KBM-7 (cell line): ENCODE measurements at places on chromosomes 5 and 9.

DNA sequence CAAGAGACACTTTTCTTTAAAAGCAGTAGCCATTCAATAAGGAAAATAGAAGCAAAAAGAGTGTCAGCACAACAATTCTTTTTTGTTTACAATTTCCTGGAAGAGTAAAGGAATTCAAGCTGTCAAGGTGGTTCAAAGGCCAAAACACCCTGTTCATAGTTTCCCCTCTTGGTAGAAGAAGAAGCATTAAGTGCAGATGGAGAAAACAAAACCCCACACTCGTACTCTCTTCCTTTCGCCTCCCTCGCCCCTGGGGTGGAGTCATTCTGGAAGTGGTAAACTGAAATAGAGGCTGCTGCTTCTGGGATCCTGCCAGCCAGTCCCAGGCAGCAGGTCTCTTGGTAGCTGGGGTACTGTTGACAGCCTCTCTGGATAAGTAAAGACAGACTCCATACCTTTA, 105.0 kb downstream of the ANKRD55 start:
- no peak for DNase-seq

- DNase-seq = peak; percentile 25
Measured at GRCh38 chr9:93827545-93828330, 127.4 kb downstream of the BARX1 start.

DNA sequence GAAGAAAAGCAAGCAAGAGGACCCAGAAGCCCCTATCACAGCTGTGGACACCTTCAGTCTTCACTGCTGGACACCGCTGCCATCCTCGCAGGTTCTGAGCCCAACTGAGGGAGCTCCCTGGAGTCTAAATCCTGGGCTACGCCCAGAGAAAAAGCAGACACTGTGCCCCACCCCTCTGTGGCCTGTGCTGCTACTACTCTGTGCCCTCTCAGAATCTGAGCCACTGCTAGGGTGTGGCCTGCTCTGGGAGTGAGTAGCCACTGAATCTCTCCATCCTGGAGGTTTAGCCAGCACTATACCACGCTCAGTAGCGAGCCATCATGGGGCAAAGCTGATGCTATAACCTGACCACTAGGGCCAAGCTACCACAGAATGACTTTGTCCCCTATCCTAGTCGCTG, 338.2 kb downstream of the NPR3 start:
- no peak for DNase-seq

DNA sequence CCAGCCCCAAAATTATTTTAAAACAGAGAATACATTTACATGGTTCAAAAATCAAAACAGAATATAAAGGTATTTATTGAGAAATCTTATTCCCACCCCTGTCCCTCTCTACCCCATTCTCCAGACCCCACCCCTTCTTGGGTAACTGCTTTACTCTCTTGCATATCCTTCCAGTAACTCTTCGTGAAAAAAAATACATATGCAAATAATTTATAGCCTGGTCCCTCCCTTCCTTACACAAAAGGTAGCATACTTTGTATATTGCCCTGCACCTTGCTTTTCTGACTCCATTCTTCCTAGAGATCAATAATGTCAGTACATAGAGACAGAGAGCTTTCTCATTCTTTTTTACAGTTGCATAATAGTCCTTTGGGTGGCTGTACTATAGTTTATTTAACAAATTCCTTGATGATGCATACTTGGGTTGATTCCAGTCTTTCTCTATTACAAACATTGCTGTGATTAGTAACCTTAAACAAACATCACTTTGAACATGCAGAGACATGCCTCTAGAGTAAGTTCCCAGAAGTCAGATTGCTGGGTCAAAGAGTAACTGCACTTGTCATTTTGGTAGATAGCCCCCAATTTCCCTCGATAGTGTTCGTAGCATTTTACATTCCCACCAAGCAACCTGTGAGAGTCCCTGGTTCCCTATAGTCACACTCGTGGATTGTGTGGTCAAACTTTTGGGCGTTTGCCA, 47.9 kb downstream of the STOM start:
- peak; percentile 60 for DNase-seq

GRCh38 chr9:135644631-135645218, 5.4 kb upstream of the GLT6D1 start:
- DNase-seq = peak; percentile 31

GRCh38 chr5:53454719-53455000, 25.8 kb upstream of the FST start:
- DNase-seq = no peak

DNA sequence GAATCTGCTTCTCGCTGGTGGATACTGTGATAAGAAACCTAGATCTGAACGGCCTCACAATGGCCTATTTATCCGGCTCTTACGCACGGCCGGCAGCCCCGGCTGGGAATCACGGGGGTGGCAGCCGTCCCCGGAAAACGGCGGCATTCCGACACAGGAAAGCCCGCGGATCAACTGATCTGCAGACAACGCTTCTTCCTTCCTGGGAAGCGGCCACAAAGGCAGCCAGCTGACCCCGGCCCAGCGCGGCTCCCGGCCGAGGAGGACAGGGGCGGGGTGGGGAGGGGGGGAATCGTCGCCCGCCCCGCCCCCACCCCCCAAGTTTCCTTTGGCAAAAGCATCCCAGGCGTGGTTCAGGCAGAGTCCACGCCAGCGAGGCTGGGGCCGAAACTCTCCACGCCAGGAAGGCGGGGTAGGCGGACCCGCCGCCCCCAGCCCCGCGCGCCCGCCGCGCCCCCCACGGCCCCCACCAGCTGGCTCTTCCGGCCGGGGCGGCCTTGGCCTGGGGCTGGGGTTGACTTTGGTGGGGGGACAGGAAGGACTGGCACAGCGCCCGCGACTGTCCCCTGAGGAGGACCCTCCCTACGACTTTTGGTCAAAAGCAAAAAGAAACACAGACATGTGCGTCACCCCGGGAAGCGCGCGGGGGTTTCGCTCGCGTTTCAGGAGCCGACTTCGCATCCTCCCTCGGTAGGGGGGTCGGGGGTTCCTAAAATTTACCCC, 247.7 kb upstream of the ANKRD55 start:
- DNase-seq = peak; percentile 31

- no peak for DNase-seq
Measured at GRCh38 chr5:55852503-55852902, 1.3 kb downstream of the IL31RA start.

GRCh38 chr9:129256959-129257713, 79.1 kb upstream of the IER5L start:
- DNase-seq = no peak

DNA sequence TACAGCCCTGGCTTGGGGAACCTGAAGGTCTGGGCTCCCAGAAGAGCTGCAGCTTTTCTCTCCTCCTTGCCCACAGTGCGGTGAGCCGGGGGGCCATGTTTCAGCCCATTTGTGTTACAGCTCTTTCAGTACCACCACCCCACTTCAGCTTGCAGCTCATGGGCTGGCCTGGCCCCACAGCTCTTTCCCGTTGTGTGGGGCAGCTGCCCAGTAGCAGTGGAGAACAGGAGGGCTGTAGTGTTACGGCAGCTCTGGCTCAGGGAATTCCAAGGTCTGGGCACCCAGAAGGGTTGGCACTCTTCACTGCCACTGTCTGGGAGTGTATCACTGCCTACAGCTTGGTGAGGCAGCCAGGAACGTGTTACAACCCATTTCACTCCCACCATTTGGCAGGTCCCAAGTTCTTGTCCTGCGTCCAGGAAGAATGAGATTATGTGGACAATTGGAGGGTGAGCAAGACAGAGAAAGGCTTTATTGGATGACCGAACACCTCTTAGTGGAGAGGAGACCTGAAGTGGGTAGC, 390.5 kb downstream of the KDM4C start:
- no peak for DNase-seq

DNA sequence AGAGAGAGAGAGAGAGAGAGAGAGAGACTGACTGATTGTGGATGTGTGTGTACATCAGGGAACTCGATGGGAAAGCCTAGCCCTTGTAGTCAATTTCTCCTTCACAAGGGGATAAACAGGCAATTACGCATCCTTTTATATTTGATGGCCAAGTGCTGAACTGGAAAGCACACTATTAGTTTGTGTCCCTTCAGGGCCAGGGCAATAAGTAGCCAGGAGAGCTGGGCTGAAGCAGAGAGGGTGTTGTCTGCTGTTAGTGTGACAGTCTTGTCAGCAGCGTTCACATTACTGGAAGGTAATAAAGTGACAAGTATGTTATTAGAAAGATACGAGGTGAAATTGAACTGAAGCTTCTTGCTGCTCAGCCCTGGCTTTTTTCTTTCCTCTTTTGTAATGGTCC, 457.7 kb downstream of the BNC2 start:
- no peak for DNase-seq

DNA sequence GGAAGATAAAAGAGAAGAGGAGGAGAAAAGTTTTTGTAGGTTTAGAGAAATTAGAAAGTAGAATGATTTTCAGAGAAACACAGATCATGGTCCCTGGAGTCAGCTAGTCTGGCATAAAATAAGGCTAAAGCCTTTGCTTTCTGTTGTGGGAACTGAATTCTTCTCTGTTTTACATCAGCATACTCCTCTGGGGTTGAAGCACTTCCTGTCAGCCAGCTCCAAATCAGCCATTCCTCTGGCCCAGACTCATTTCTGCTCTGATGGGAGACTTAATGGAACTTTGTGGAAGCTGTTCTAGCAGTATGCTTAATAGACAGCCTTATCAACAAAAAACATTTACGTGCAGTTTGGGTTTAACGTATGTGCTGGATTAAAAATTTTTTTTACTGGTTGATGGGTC, 143.2 kb downstream of the HMHB1 start:
- DNase-seq = no peak

GRCh38 chr5:168301593-168302390, 10.3 kb downstream of the WWC1 start:
- DNase-seq = no peak

GRCh38 chr9:2180704-2181103, 165.6 kb downstream of the SMARCA2 start:
- no peak for DNase-seq

DNA sequence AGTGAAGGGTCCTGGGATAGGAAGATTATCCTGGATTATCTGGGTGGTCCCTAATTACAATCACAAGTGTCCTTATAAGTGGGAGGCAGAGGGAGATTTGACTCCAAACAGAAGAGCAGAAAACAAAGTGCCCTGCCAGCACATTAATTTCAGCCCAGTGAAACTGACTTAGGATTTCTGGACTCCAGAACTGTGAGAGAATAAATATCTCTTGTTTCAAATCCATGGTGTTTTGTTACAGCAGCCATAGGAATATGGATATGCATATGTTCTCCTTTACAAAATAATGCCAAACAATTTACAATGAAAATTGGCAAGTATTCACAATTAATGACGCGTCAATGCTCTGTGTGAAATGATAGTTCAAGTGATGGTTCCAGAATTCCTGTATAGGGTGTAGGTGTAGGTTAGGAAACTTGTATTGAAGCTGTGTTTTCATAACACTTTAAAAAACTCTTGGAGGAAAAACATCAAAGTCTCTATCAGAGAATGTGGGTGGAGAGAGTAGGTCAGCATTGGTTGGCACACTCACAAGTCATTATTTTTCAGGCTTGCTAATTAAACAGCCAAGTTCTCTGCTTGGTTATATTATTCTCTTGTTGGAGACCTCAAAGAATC, 19.9 kb upstream of the PLPP1 start:
- no peak for DNase-seq

- no peak for DNase-seq
Measured at GRCh38 chr5:36215910-36216309, 25.8 kb downstream of the NADK2 start.

- DNase-seq = no peak
Measured at GRCh38 chr5:137051161-137051560, 448.0 kb downstream of the SPOCK1 start.

- no peak for DNase-seq
Measured at GRCh38 chr9:133334161-133334560, 1.8 kb downstream of the SURF6 start.

GRCh38 chr9:38385896-38386295, 6.6 kb upstream of the ALDH1B1 start:
- no peak for DNase-seq

GRCh38 chr9:127058011-127058644, 64.3 kb downstream of the ANGPTL2 start:
- no peak for DNase-seq

DNA sequence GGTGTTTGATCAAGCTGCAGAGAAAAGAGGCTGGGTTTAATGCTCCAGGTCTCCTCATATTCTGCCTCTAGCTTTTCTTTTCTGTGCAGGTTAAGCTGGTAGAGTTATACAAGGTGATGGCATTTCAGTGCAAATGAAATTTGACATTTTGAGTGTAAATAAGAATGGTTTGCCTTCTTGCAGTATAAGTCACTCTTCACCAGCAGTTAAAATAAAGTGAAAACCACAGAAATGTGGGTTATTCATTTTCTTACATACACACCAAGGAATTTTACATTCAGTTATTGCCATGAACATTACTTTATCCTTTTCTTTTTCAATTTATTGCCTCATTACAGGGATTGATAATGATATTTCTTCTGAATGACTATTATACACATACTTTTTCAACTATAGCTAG, 337.5 kb upstream of the PCSK5 start:
- DNase-seq = no peak

- peak; percentile 39 for DNase-seq
Measured at GRCh38 chr5:163434401-163434866, 3.0 kb upstream of the CCNG1 start.
